ENCODE measurements at places on chromosomes 7 and 10. TPM values are rescaled to one million over a fixed set of nuclear protein-coding genes. Genes with fewer than 3 reads are reported as not detected.

Gene EGR2
- 0.37 TPM for total RNA-seq

Gene MYH16
- total RNA-seq: not detected

Gene LSM5
- 46.6 TPM for total RNA-seq

Gene TRPV5
- total RNA-seq: 0.15 TPM

Gene ECHS1
- 64.2 TPM for total RNA-seq

Gene CD36
- 1.7 TPM for total RNA-seq

Gene CHN2
- 63.2 TPM for total RNA-seq

Gene OR2A7
- total RNA-seq: 0.22 TPM

Gene TMEM26
- not detected for total RNA-seq

Gene CUZD1
- 2.4 TPM for total RNA-seq

Gene PNLIPRP1
- not detected for total RNA-seq

Gene ACADSB
- total RNA-seq: 9.9 TPM

Gene IFIT1B
- total RNA-seq: not detected

Gene NKX1-2
- 0.59 TPM for total RNA-seq

Gene C1QL3
- total RNA-seq: not detected

Gene TMEM213
- total RNA-seq: not detected

Gene OR2F1
- total RNA-seq: not detected

Gene AKR1D1
- not detected for total RNA-seq

Gene GIMAP7
- not detected for total RNA-seq

Gene OSBPL3
- total RNA-seq: 37.5 TPM

Gene PALS2
- total RNA-seq: 23.4 TPM

Gene MGAM2
- total RNA-seq: not detected

Gene LRRC17
- total RNA-seq: 0.34 TPM

Gene COL17A1
- not detected for total RNA-seq

Gene RNF148
- total RNA-seq: not detected

Gene TMEM176B
- 0.44 TPM for total RNA-seq

Gene GBF1
- total RNA-seq: 71.6 TPM

Gene RADIL
- 31.3 TPM for total RNA-seq

Gene AFAP1L2
- total RNA-seq: 1.9 TPM

Gene CALHM1
- not detected for total RNA-seq

Gene DLX5
- total RNA-seq: not detected

Gene SGPL1
- total RNA-seq: 111 TPM

Gene COL28A1
- 0.39 TPM for total RNA-seq

Gene SLC18A3
- total RNA-seq: 21.5 TPM

Gene ATRNL1
- 35.9 TPM for total RNA-seq

Gene NPTX2
- 81.2 TPM for total RNA-seq

Gene ELFN1
- total RNA-seq: 40.0 TPM

Gene PLEKHS1
- not detected for total RNA-seq

Gene LAMTOR4
- total RNA-seq: 66.9 TPM

Gene NPY4R2
- total RNA-seq: not detected

Gene NAT16
- 2.4 TPM for total RNA-seq

Gene BHLHA15
- not detected for total RNA-seq

Gene IGFBP3
- total RNA-seq: 0.17 TPM
